Hair follicle dermal papilla cell (primary cell): ENCODE measurements at places on chromosomes 12 and 14. TPM values are rescaled to one million over a fixed set of nuclear protein-coding genes. Genes with fewer than 3 reads are reported as not detected.

GDF3 gene
- total RNA-seq, result not detected in 2 replicates

GLIPR1L2 gene
- total RNA-seq, result 0.16 and 0.85 TPM in 2 replicates

REM2 gene
- total RNA-seq, result 0.12 TPM in 1 of 2 replicates, not detected in the other

FAM181A gene
- total RNA-seq, result not detected in 2 replicates

IPO8 gene
- 21.3 and 23.2 TPM in 2 replicates for total RNA-seq

TSFM gene
- total RNA-seq, result 13.4 and 18.7 TPM in 2 replicates

MYH6 gene
- not detected in 2 replicates for total RNA-seq

SOX5 gene
- total RNA-seq, result 0.49 and 0.97 TPM in 2 replicates

AMHR2 gene
- not detected in 2 replicates for total RNA-seq

CLEC7A gene
- total RNA-seq, result not detected in 2 replicates

KRT4 gene
- total RNA-seq, result not detected in 2 replicates

CAPRIN2 gene
- 25.0 and 26.9 TPM in 2 replicates for total RNA-seq

LRRK2 gene
- 6.4 and 8.9 TPM in 2 replicates for total RNA-seq

OR4E2 gene
- total RNA-seq, result not detected in 2 replicates

PTPRR gene
- total RNA-seq, result under 0.01 and 0.24 TPM in 2 replicates

CLEC14A gene
- 7.7 and 15.3 TPM in 2 replicates for total RNA-seq

KRT86 gene
- total RNA-seq, result under 0.01 TPM in 1 of 2 replicates, not detected in the other

ARHGEF25 gene
- 30.8 and 37.0 TPM in 2 replicates for total RNA-seq

DHRS7 gene
- 42.4 and 46.4 TPM in 2 replicates for total RNA-seq

TMEM30B gene
- 0.49 TPM in 2 replicates for total RNA-seq

FAM216A gene
- total RNA-seq, result 5.7 and 6.5 TPM in 2 replicates

CYP46A1 gene
- 0.36 and 2.1 TPM in 2 replicates for total RNA-seq

PLCZ1 gene
- total RNA-seq, result not detected in 2 replicates

GZMH gene
- total RNA-seq, result not detected in 2 replicates

RDH12 gene
- total RNA-seq, result not detected in 2 replicates

LIN7A gene
- 6.1 and 7.6 TPM in 2 replicates for total RNA-seq

COCH gene
- total RNA-seq, result 0.36 and 0.49 TPM in 2 replicates

LIMA1 gene
- 342 and 369 TPM in 2 replicates for total RNA-seq

NKX2-1 gene
- total RNA-seq, result not detected in 2 replicates

CTDSP2 gene
- total RNA-seq, result 182 and 200 TPM in 2 replicates

ADAMTS20 gene
- total RNA-seq, result 0.12 TPM in 1 of 2 replicates, not detected in the other

FOXJ2 gene
- total RNA-seq, result 13.0 and 13.6 TPM in 2 replicates

PLA2G1B gene
- total RNA-seq, result not detected in 2 replicates

ITGA5 gene
- total RNA-seq, result 326 and 330 TPM in 2 replicates

GUCY2C gene
- not detected in 2 replicates for total RNA-seq

ENDOU gene
- under 0.01 and 0.49 TPM in 2 replicates for total RNA-seq

SIX6 gene
- 0.16 TPM in 1 of 2 replicates, not detected in the other for total RNA-seq

MSRB3 gene
- total RNA-seq, result 59.1 and 74.6 TPM in 2 replicates

ITGB7 gene
- 1.3 and 1.8 TPM in 2 replicates for total RNA-seq

PGF gene
- 101 and 129 TPM in 2 replicates for total RNA-seq
